ENCODE measurements at places on chromosomes 3 and 15. TPM values are rescaled to one million over a fixed set of nuclear protein-coding genes. Genes with fewer than 3 reads are reported as not detected.

Gene CCDC9B
- total RNA-seq = 19.7 TPM

Gene PLCL2
- total RNA-seq = 3.8 TPM

DNA sequence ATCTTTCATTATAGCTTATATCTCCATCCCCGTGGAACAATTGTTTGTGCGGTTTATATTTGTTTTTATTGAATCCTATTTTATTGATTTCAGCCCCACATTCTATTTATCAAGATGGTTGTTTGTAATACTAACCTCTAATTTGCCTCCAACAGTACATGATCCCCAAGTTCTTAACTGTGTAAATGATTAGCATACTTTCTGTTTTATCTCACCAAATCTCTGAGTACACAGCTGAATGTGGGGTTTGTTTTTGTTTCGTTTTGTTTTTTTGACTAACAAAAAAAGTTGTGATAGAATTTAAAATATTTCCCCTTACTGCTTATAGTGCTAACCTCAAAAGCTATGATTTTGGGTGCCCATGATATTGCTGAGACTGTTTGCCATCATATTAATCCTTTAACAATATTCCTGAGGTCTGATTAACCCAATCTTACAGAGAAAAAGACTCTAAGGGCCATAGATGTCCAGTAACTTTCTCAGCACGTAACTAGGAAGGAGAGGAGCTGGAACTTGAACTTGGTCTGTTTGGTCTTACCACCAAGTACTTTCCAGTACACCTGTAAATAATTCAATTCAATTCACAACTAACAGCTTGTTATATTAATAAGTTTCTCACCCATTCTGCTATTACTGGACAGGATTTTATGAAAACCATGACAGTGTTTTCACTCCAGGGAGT, 789.8 kb downstream of the TUSC7 start:
- no peaks in the 10 kb centered on the region for H3K27me3 ChIP-seq
- H3K36me3 ChIP-seq = no peaks in the 10 kb centered on the region
- no peaks in the 10 kb centered on the region for H3K4me1 ChIP-seq
- no peak overlapping the region for H3K4me3 ChIP-seq

DNA sequence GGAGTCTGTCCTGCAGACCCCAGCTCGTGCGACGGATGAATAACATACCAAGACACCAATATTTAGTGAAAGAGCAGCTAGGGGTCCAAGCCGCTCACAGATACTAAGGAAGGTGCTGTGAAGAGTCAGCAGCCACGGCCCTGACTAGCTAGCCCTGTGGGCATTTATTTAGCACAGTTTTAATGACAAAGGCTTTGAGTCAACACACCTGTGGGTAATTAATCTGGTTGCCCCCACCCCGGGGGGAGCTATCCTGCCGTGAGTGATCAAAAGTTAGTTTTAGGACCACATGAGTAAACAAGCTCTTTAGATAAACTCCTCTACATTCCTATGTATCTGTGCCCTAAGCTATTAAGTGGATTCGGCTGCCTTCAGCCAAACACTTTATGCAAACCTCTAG, 18.7 kb downstream of the CAPN3 start:
- H3K4me1 ChIP-seq = 0 out of 2 replicates have a peak, but pooled peaks cover 2% of the 10 kb centered on the region
- H3K36me3 ChIP-seq = no peaks in the 10 kb centered on the region
- H3K27me3 ChIP-seq = no peaks in the 10 kb centered on the region
- H3K4me3 ChIP-seq = no peak overlapping the region
- no peak for DNase-seq

DNA sequence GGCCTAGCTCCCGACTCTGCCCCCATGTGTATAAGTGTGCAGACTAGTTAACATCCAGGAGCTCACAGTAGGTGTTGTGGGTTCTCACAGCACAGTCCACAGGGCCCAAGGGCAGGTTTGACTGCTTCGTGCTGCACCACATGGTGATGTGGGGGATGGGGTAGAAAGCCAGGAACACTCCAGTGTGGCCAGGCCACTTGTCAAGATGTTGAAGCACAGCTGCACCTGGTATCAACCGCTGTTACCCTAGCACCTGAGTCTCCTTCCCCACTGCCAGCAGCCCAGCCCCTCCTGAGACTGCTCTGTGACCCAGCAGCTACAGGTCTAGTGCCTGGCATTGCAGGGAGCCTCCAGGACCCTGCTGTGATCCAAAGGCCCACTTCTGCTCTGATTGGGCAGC, 53.4 kb downstream of the CHDH start:
- H3K27ac ChIP-seq = no peak overlapping the region
- DNase-seq = no peak

GRCh38 chr3:156285626-156286025, 165.2 kb downstream of the KCNAB1 start:
- no peaks in the 10 kb centered on the region for H3K4me1 ChIP-seq
- no peaks in the 10 kb centered on the region for H3K36me3 ChIP-seq
- peaks cover 24% of the 10 kb centered on the region for H3K27me3 ChIP-seq

- DNase-seq = no peak
- peaks cover 5% of the 10 kb centered on the region for H3K27me3 ChIP-seq
- peaks cover 25% of the 10 kb centered on the region for H3K4me1 ChIP-seq
- H3K36me3 ChIP-seq = no peaks in the 10 kb centered on the region
- no peak overlapping the region for H3K27ac ChIP-seq
These were observed 79.5 kb upstream of the PRR23C start for GRCh38 chr3:139124197-139124596.

- no peaks in the 10 kb centered on the region for H3K27me3 ChIP-seq
- peaks cover 15% of the 10 kb centered on the region for H3K4me1 ChIP-seq
- DNase-seq = no peak
- peaks cover 52% of the 10 kb centered on the region for H3K36me3 ChIP-seq
- H3K4me3 ChIP-seq = no peak overlapping the region
These were observed 3.9 kb upstream of the TTLL3 start for GRCh38 chr3:9806137-9806536.

- no peak for DNase-seq
- no peaks in the 10 kb centered on the region for H3K27me3 ChIP-seq
- peaks cover 2% of the 10 kb centered on the region for H3K4me1 ChIP-seq
- no peak overlapping the region for H3K27ac ChIP-seq
- H3K36me3 ChIP-seq = no peaks in the 10 kb centered on the region
These were observed 643.1 kb upstream of the NAALADL2 start for GRCh38 chr3:174216019-174216418.

Data from IMR-90 (cell line).